ENCODE measurements at places on chromosomes 7 and 10.

- no peak for DNase-seq
These were observed 61.4 kb downstream of the SYPL1 start for GRCh38 chr7:106050746-106051117.

DNA sequence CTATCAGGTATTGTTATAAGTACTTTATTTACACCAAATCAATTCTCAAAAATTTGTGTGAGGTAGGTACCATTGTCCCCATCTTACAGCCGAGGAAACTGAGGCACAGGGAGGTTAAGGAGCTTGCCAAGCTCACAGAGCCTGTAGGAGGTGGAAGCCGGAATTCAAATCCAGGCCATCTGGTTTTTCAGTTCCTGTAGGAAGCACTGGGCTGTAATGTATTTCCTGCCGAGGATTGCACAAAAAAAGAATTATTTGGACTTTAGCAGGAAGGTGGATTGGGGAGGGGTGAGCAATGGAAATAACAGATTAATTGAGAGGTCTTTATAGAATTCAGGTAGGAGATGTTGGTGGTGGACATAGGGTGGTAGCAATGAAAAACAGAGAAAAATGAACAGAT, 315.3 kb upstream of the AUTS2 start:
- DNase-seq = no peak

DNA sequence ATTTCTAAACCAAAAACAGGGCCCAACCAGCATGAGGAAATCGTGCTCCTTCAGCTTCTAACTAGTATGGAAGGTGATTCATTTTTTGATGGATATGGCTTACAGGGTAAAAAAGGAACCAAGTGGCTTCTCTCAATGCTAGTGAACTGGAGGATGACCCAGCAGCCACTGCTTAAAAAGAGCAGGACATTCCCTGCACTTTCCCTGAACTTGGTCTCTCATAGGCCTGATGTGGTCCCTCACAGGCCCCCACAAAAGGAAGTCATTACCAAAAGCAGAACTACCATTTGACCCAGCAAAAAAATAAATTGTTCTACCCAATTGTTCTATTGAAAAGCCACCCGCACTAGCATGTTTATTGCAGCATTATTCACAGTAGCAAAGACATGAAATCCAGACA, 188.8 kb downstream of the CALN1 start:
- no peak for DNase-seq

- DNase-seq = no peak
These were observed 214.2 kb downstream of the ZNF248 start for GRCh38 chr10:37643187-37643586.

- DNase-seq = no peak
These were observed 1397.6 kb downstream of the GATA3 start for GRCh38 chr10:9452056-9452455.

- no peak for DNase-seq
These were observed 11.1 kb downstream of the HTR7 start for GRCh38 chr10:90846746-90847145.

GRCh38 chr10:122301055-122301810, 30.1 kb downstream of the BTBD16 start:
- DNase-seq = no peak

DNA sequence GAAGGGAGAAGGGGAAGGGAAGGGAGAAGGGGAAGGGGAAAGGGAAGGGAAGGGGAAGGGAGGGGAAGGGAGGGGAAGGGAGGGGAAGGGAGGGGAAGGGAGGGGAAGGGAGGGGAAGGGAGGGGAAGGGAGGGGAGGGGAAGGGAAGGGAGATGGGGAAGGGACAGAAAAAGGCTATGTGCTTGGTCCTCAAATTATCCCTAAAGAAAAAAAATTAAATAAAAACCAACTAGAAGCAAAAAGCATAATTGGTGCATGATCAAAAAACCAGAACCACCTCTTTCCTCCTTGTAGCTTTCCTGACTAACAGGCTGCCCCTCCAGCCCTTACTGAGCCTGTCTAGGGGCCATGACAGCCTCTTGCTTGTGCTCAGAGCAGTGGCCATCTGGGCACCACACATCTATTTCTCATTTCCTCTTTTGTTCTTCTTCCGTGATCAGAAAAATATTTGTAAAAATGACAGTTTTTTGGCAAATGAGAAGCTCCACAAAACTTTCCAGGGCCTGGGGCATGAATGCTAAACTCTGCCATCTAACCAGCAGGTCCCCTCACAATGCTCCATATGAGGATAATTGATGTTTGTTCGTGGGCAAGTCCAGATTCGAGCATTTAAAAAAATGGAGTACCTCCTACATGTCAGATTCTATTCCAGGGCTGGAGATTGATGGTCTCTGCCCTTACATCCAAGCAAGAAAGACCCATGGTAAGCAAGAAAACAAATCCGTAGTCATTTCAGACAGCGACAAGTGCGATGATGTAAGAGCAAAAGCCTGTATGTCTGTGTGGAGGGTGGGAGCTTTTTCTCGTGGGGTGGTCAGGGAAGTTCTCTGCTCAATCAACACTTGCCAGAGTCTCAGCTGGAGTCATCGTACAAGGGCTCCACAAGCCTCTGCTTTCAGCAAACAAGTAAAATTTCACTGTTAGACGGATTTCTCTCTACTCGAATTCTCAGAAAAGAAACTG, 320.9 kb downstream of the WDR11 start:
- no peak for DNase-seq

GRCh38 chr10:111835574-111835973, 348.0 kb downstream of the GPAM start:
- DNase-seq = no peak

GRCh38 chr10:17547060-17547459, 70.1 kb downstream of the HACD1 start:
- no peak for DNase-seq
